NCI-H1694 (cell line): ENCODE measurements at places on chromosomes 7 and 10.

GRCh38 chr7:130961128-130961601, 227.2 kb upstream of the KLF14 start:
- DNase-seq: no peak

DNA sequence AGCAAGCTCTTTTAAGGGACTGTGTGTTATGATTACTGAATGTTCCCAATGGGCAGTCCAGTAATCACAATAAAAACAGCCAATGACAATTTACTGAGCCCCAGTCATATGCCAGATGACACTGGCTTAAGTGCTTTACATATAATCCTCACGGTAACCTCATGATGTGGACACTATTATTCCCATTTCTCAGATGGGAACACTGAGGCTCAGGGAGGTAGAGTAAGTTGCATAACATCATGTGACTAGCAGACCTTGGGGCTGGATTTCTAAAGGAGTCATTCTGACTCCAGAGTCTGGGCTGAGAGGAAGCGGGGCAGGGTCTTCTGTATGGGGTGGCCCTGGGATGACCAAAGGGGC, 7.6 kb upstream of the RBM20 start:
- DNase-seq: no peak

DNA sequence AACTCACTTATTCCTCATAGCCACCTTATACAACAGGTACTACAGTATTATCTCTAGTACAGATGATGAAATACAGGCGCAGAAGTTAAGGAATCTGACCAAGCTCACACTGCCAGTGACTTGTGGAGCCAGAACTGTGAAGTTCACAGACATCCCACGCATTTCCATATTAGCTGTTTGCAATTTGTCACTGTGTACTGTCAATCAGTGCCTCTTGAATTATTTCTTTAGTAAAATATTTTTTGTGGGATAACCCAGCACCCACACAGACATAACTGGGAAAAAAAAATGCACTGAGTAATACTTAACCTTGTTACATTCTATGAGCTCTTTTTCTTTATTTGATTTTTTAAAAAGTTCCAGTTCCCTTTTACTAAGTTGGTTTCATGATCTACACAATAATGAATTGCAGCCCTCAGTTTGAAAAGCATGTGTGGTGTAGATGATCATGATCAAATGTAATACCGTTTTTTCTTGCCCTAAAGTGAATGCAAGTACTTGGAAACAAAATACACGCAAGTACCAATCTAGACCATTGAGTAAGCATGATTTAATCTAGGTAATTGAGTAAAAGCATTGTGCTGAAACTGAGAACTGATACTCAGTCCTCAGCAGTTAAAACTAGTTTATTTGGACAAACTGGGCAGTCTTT, 14.1 kb downstream of the CUL1 start:
- DNase-seq: no peak

DNA sequence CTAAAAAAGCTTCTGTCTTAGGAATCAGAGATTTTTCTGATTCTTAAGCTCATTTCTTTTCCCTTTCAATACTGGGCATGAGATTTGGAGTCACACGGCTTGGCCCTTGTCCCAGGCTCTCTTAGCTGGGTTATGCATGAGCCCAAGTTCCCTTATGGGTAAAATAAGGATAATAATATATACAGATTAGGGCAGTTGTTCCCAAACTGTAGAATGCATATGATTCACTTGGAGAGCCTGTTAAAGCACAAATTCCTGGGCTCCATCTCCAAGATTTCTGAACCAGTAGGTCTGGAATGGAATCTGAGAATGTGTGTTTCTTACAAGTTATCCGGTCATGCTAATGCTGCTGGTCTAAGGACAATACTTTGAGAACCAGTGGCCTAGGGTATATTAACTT, 154.0 kb downstream of the REEP3 start:
- no peak for DNase-seq

DNA sequence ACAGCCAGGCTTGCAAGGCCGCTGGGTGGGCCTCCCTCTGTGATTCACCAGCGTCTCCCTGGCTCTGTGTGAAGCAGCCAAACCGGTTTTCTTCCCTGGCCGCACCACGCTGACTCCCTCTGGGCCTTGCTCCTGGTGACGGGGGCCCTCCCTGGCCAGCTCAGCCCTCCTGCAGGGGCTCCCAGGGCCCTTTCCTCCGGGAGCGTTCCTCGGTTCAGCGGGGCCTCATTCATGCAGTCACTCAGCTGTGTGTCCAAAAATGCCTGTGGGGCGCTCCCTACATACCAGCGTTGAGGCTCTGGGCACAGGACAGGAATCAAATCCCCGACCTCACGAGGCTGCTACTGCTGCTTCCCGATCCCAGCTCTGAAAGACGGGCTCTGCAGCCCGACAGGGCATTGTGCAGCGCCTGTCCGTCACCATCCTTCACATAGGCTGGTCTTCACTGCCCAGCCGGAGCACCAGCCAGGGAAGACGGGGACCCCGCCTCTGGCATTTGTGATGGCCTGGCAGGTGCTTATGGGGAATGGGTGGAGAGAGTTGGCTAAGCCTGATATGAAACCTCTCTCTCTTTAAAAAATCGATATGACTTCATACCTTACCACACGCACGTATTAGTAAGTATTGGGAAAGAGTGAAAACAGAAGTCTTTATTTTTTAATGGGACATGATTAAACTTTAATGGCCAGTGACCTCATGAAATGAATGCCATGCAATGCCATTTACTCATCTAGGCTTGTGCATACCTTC, 110.0 kb upstream of the SHH start:
- DNase-seq: no peak

GRCh38 chr10:360653-361052, 225.4 kb downstream of the ZMYND11 start:
- no peak for DNase-seq

DNA sequence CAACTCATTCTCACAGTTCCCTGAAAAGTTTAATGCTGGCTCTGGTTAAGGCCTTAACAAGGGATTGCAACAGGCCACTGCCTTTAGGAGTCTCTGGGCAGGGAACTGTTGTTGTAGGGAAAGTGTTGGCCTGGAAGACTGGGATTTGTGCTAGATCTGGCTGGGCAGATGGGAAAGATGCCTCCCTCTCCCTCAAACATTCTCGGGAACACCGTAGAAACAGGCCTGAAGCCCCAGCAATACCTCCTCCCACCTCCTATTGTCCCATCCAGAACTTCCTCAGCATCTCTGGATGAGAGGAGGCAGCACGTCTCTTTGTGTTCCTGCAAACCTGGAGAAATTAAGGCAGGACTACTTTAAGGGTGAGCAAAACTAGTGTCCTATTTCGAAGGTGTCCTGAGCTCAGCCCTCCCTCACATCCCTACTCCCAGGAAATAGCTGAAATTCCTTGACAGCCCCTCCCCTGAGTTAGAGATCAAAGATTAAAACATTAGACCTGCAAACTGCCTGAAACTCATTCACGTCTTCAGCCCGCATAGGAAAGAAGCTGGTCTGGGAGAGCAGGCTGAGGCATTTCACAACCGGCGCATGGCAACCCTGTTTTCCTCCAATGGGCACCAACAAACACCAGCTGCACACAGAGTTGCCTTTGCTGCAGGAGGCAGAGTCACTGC, 10.9 kb upstream of the MAP3K8 start:
- DNase-seq: no peak

DNA sequence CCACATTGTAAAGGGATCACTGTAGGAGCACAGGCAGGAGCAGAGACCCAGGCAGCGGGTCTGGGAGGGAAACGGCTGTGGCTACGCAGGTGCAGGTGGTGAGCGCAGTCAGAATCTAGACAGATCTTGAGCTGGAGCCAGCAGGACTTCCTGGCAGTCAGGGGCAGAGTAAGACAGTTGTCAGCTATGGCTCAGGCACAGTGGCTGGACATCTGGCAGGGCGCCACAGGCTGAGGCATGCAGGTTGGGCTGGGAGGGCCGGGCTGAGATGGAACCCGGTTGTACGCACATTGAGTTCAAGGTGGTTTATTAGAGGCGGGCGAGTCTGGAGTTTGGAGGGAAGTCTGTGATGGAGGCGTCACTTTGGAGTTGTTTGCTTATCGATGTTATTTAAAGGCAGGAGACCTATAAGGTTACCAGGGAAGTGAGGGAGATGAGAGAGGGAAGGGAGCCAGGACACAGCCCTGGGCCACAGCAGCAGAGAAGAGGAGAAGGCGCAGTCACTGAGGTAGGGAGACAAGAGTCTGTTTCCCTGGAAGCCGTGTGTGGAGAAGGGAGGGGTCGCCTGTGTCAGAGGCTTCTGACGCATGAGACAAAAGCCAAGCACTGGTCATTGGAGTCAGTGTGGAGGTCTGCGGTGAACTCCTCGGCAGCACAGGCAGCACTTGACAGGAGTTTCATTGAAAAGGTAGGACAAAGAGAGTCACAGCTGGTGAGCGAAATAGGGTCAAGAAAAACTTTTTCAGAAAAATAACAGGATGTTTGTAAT, 73.8 kb downstream of the LANCL2 start:
- DNase-seq: no peak
